ENCODE measurements at places on chromosomes 7 and 10. TPM values are rescaled to one million over a fixed set of nuclear protein-coding genes. Genes with fewer than 3 reads are reported as not detected.

HKDC1 gene
- total RNA-seq, result 0.09 TPM

IFIT1B gene
- total RNA-seq, result 1.1 TPM

ZNF853 gene
- total RNA-seq, result 11.9 TPM

GCK gene
- 0.81 TPM for total RNA-seq

CACNB2 gene
- total RNA-seq, result 21.6 TPM

FGL2 gene
- total RNA-seq, result 72.6 TPM

DNA sequence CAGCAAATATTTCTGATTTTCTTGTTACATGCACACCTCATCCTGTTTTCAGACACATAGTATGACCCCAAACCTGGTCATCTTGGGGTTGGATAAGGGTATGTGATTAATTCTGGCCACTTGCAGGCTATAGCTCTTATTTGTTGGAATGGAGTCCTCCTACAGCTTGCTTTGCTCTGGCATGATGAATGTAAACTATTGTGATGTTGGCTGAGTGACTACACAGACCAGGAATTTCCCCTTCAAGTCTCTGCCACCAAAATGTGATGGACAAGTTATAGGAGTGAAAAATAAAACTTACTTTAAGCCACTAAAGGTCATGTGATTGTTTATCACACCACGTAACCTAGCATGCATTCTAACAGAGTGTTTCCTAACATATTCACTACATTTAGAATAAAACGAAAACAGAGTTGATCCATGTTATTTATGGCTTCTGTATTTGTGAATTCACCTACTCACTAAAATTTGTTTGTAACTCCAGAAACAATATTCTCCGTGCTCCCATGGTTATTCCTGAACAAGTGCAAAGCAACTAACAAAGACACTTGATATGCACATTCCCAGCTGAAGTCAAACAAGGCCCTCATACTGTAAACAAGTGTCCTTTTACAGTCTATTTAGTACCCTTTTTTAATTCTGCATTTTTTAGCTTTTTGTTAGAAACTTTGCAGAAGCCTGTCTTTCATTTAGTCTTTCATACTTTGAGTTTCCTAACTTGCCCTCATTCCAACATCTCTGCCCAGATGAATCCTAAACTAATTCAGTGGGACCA, 599.2 kb upstream of the PCDH15 start:
- DNase-seq, result no peak

GRCh38 chr7:11957956-11958355, 126.0 kb upstream of the THSD7A start:
- no peak for DNase-seq

DNA sequence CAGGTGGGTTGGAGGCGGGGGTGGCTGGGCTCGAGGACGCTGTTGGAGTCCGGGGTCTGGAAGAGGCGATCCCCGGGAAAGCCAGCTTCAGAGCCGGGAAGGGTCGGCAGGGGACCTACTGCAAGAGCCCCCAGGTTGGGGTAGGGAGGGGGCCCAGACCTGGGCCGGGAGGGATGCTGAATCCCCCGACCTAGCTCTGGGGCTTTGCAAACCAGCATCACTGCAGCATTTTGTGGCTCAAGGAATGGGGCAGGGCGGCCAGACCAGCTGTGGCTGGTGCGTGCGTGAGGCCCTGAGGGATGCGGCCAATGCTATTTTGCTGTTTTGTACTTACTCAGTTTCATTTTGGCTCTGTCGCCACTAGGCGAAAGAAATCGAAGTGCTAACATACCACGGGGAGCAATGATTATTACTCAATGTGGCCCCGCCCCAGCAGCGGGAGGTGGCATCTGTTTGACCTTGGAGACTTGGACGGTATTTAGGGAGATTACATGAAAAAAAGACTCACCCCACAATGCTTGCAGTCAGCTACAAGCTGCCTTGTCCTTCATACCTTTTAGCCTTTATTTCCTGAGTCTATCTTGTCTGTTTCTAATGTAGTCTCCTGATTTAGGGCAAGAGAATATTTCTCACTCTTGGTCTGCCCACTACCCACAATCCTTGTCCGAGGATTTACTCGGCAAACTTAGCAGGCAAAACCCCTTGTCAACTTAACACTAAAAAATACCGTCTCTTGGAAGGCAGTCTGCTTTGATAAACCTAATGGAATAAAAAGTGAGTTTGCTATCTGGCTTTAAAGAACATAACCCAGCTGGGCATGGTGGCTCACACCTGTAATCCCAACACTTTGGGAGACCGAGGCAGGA, 16.2 kb downstream of the HSPB1 start:
- DNase-seq, result peak; percentile 94

GRCh38 chr7:33814936-33815335, 90.4 kb upstream of the BMPER start:
- no peak for DNase-seq

DNA sequence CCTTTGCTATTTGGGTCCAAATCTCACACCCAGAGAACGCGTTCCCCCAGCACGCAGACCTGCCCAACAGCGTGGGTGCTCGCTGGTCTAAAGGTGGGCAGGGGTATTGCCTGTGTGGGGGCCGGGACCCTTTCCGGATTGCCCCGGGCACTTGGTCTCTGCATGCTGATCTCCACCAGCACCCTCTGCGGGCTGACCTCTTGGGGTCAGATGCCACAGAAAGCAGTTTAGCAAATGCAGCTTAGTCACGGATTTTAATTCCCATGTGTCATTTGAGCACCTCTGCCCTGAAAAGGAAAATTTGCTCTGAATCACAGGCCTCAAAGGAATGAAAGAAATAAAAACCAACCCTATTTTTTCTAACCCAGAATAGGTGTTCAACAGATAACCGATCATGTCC, 46.7 kb downstream of the PKD1L1 start:
- DNase-seq, result no peak

GRCh38 chr10:44572146-44572545, 187.2 kb upstream of the CXCL12 start:
- peak; percentile 34 for DNase-seq
